ENCODE measurements at places on chromosomes 11 and 22. TPM values are rescaled to one million over a fixed set of nuclear protein-coding genes. Genes with fewer than 3 reads are reported as not detected.

The APLNR gene
- not detected for total RNA-seq

The LARGE2 gene
- 0.91 TPM for total RNA-seq

The CAPN5 gene
- 0.49 TPM for total RNA-seq

DNA sequence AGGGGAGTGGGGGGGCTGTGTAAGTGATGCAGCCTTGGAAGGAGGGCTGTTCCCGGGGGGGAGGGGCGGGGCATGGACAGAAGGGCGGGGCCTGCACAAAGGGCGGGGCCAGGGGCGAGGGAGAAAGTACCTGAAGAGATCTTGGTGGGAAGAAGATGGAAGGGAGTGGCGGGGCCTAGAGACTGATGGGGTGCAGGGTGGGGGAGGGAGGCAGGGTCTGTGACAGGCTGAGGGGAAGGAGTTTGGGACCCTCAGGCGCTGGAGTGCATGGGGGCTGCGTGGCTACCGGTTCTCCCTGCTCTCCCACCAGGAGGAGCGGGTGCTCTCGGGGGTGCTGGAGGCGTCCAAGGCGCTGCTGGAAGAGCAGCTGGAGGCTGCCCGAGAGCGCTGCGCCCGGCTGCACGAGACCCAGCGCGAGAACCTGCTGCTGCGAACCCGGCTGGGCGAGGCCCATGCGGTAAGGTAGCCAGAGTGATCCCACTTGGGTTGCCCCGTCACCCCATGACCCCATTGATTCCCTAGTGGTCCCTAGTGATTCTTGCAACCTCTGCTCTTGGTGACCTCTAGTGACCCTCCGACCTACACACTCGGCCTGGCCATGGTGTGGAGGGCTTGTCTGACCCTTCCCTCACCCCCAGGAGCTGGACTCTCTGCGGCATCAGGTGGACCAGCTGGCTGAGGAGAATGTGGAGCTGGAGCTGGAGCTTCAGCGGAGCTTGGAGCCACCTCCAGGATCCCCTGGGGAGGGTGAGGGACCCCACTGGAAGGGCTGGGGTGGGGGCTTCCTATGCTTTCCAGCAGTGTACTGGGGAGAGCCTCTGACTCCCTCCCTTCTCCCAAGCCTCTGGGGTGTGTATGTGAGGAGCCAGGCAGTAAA is 3.1 kb downstream of the CCDC88B start:
- H3K4me3 ChIP-seq = peak overlapping the region; percentile 65
- no peak for DNase-seq
- no peak overlapping the region for H3K27ac ChIP-seq
- H3K27me3 ChIP-seq = no peaks in the 10 kb centered on the region

GRCh38 chr11:134480136-134480712 is 68.2 kb upstream of the B3GAT1 start:
- H3K36me3 ChIP-seq = no peaks in the 10 kb centered on the region
- no peaks in the 10 kb centered on the region for H3K27me3 ChIP-seq
- H3K27ac ChIP-seq = no peak overlapping the region
- H3K4me1 ChIP-seq = no peaks in the 10 kb centered on the region
- no peak for DNase-seq

- peaks cover 32% of the 10 kb centered on the region for H3K4me1 ChIP-seq
- H3K27me3 ChIP-seq = no peaks in the 10 kb centered on the region
- DNase-seq = peak; percentile 44
- no peak overlapping the region for H3K27ac ChIP-seq
- no peaks in the 10 kb centered on the region for H3K36me3 ChIP-seq
Observed at GRCh38 chr11:27087432-27087831, 46.8 kb downstream of the BBOX1 start.

DNA sequence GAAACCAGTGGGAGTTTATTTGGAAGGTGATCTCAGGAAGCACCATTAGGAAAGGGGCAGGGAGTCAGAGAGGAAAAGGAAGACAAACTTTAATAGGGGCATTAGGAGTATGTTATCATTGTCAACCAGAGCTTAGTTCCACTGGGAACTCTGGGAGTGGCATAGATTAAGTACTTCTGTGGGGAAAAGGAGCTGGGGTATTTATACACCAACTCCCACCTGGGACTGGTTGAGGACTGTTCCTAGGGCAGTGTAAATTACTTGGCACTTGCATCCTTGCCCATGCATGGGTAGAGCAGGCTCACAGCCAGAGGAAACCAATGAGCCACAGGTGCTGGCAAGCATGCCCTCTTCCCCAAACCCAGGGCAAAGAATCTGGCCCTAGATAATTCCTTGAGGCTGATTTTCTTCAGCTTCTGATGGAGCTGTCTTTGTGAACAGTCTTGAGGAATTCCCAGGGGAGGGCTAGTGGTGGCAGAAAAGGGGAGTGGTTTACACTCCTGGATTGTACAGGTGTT is 541.2 kb downstream of the MIAT start:
- no peaks in the 10 kb centered on the region for H3K27me3 ChIP-seq
- H3K4me3 ChIP-seq = no peak overlapping the region
- peaks cover 22% of the 10 kb centered on the region for H3K4me1 ChIP-seq

DNA sequence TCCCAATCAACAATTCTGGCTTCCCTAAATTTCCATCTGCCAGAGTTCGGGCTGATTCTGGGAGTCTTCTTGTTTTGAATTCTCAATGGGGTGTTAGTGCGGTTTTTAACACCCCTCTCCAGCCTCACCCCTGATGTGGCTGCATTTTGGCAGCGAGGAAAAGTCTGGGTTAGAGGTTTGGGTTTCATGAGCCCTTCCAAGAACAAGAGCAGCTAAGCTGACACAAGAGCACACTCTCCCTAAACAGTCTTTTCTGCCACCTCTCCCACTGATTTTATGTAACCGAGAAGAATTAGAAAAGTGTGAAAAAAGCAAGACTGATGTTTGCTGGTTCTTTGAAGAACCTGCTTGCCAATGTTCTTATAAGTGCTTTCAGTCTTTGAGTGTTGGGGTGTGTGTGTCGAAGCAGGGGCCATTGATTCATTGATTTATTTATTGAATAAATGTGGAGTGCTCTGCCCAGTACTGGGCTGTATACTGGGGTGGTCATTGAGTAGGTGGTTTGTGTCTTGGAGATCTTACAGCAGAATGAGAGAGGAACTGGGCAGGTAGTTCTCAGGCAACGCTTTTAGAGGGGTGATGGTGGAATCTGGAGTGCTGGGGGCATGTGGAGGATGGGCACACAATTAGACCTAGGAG is 101.5 kb downstream of the TRAF6 start:
- H3K36me3 ChIP-seq = peaks cover 55% of the 10 kb centered on the region
- H3K4me3 ChIP-seq = no peak overlapping the region
- no peak overlapping the region for H3K27ac ChIP-seq
- H3K27me3 ChIP-seq = no peaks in the 10 kb centered on the region
- no peaks in the 10 kb centered on the region for H3K4me1 ChIP-seq

- no peaks in the 10 kb centered on the region for H3K4me1 ChIP-seq
- no peak overlapping the region for H3K4me3 ChIP-seq
- H3K36me3 ChIP-seq = no peaks in the 10 kb centered on the region
- no peak for DNase-seq
Observed at GRCh38 chr11:84922836-84923235, 704.3 kb downstream of the DLG2 start.

DNA sequence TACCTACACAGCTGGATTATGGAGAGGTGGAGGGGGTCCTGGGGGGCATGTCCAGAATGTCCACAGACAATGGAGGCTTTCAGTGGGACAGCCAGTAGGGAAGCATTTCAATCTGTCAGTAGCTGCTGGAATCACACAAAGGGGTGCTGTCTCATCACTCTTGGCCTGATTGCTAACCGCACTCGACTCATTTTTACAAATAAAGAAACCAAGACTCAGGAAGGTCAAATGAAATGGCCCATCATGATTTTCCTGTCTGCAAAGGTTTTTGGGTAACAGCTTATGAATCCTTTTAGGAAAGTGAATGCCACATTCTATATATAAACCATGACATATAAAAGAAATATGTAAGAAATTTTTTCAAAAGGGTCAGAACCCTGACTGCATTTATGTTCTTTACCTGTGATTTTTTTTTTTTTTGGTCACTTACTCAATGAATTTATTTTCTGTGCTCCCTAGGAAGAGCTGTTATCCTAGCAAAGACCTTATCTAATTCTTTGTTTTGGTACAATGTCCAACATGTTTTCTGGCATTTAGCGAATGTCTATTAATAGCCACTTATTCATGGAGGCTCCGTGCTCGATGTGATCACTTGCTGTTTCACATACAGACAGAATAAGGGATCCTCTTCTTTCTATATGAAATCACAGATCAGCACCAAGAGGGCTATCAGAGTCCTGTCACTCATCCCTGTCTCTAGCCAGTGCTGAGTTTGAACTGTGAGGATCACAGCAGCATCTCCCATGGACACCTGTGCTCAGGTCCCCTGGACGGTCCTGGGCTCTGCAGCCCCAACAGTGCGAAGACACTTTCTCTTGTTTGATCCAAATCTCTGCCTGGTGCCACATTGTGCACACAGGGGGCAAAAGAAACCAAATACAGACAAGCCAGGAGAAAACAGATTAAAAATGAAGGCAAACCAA is 979.7 kb downstream of the NTM start:
- no peaks in the 10 kb centered on the region for H3K36me3 ChIP-seq
- no peaks in the 10 kb centered on the region for H3K27me3 ChIP-seq
- H3K4me1 ChIP-seq = no peaks in the 10 kb centered on the region
- H3K4me3 ChIP-seq = no peak overlapping the region

GRCh38 chr11:12193515-12194336 is 83.3 kb downstream of the MICAL2 start:
- DNase-seq = no peak
- H3K36me3 ChIP-seq = peaks cover 6% of the 10 kb centered on the region
- H3K27me3 ChIP-seq = no peaks in the 10 kb centered on the region
- H3K4me1 ChIP-seq = peaks cover 37% of the 10 kb centered on the region

DNA sequence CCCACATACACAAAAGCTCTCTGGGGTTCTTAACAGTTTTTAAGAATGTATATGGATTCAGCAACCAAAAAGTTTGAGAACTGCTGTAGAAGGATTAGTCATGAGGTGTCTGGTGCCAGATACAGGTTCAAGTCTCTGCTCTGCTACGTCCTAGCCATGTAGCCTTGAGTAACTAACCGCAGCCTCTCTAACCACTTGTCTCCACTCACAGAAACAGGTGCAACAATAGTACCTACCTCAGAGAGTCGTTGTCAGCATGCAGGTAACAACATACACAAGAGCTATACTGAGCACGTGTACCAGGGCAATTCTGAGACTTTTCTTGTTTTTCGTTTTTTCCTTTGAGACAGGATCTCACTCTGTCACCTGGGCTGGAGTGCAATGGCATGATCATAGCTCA is 26.9 kb downstream of the CBX7 start:
- no peaks in the 10 kb centered on the region for H3K4me1 ChIP-seq
- DNase-seq = no peak
- H3K27me3 ChIP-seq = no peaks in the 10 kb centered on the region
- peaks cover 5% of the 10 kb centered on the region for H3K36me3 ChIP-seq
- no peak overlapping the region for H3K27ac ChIP-seq

- no peaks in the 10 kb centered on the region for H3K4me1 ChIP-seq
- H3K4me3 ChIP-seq = no peak overlapping the region
- H3K27ac ChIP-seq = no peak overlapping the region
- H3K27me3 ChIP-seq = no peaks in the 10 kb centered on the region
- H3K36me3 ChIP-seq = no peaks in the 10 kb centered on the region
Observed at GRCh38 chr22:36419177-36419911, 31.6 kb upstream of the MYH9 start.

- no peaks in the 10 kb centered on the region for H3K36me3 ChIP-seq
- H3K4me1 ChIP-seq = no peaks in the 10 kb centered on the region
- peaks cover 76% of the 10 kb centered on the region for H3K27me3 ChIP-seq
- H3K4me3 ChIP-seq = no peak overlapping the region
- no peak for DNase-seq
Observed at GRCh38 chr22:22487869-22488597, 20.5 kb downstream of the ZNF280B start.

DNA sequence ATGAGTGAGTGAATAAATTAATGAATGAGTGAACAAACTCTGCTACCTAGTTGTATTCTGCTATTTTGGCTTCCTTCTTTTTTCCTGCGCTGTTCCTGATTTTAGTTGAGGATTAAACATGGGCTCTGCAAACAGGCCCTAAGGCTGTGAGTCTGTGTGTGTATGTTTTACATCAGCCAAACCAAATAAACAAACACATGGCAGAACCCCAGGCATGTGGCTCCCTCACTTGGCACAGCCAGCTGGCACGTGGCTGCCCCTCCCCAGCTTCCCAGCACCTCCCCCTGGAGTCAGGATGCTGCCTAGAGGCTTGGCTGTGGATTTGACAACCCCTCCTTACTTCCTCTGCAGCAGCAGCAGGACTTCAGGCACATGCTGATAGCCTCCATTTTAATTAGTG is 593.2 kb downstream of the INSC start:
- H3K27me3 ChIP-seq = peaks cover 42% of the 10 kb centered on the region
- peak overlapping the region; percentile 43 for H3K27ac ChIP-seq
